ENCODE measurements at places on chromosomes 6 and 20.
A peak's percentile ranks its signal among the peaks of the same experiment; 100 is the strongest.

DNA sequence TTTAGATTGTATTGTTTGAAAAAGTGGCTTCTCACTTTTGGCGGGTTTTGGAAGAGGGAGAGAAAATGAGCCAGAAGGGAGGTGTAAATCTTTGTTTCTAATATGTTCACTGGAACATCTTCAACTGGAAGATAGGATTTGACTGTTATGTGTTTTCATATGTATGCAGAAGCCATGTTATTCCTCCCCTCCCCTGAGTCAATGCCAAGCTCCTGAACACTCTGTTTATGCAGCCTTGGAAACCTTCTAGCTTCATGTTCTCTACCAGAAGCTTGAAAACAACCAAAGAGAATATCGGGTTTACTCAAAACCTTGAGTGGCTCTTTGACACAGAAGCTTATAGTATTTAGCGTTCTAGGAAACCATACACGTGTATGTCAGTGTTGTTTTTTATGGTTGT, 279.1 kb downstream of the PRL start:
- no peak for DNase-seq
- H3K4me1 ChIP-seq, result no peaks in the 10 kb centered on the region
- no peaks in the 10 kb centered on the region for H3K36me3 ChIP-seq
- H3K27ac ChIP-seq, result no peak overlapping the region
- no peak overlapping the region for H3K4me3 ChIP-seq
- no peaks in the 10 kb centered on the region for H3K27me3 ChIP-seq

GRCh38 chr6:7819431-7820015, 91.1 kb downstream of the TXNDC5 start:
- no peaks in the 10 kb centered on the region for H3K36me3 ChIP-seq
- no peak for DNase-seq
- no peak overlapping the region for H3K27ac ChIP-seq
- H3K27me3 ChIP-seq, result no peaks in the 10 kb centered on the region
- no peak overlapping the region for H3K4me3 ChIP-seq

GRCh38 chr6:131400054-131400778, 172.8 kb upstream of the ARG1 start:
- H3K4me3 ChIP-seq, result no peak overlapping the region
- no peaks in the 10 kb centered on the region for H3K4me1 ChIP-seq
- H3K27ac ChIP-seq, result no peak overlapping the region
- DNase-seq, result no peak
- no peaks in the 10 kb centered on the region for H3K27me3 ChIP-seq
- no peaks in the 10 kb centered on the region for H3K36me3 ChIP-seq

GRCh38 chr20:14996883-14997672, 659.7 kb upstream of the FLRT3 start:
- DNase-seq, result no peak
- no peaks in the 10 kb centered on the region for H3K27me3 ChIP-seq
- no peaks in the 10 kb centered on the region for H3K36me3 ChIP-seq
- H3K4me1 ChIP-seq, result no peaks in the 10 kb centered on the region
- no peak overlapping the region for H3K27ac ChIP-seq

- H3K4me1 ChIP-seq, result no peaks in the 10 kb centered on the region
- no peak for DNase-seq
- H3K27me3 ChIP-seq, result no peaks in the 10 kb centered on the region
- no peaks in the 10 kb centered on the region for H3K36me3 ChIP-seq
- H3K4me3 ChIP-seq, result no peak overlapping the region
- no peak overlapping the region for H3K27ac ChIP-seq
These were observed 200.8 kb upstream of the RIN2 start for GRCh38 chr20:19557291-19557690.

- H3K4me3 ChIP-seq, result no peak overlapping the region
- H3K36me3 ChIP-seq, result no peaks in the 10 kb centered on the region
- H3K27me3 ChIP-seq, result no peaks in the 10 kb centered on the region
These were observed 6.2 kb downstream of the TREML1 start for GRCh38 chr6:41147917-41148316.

DNA sequence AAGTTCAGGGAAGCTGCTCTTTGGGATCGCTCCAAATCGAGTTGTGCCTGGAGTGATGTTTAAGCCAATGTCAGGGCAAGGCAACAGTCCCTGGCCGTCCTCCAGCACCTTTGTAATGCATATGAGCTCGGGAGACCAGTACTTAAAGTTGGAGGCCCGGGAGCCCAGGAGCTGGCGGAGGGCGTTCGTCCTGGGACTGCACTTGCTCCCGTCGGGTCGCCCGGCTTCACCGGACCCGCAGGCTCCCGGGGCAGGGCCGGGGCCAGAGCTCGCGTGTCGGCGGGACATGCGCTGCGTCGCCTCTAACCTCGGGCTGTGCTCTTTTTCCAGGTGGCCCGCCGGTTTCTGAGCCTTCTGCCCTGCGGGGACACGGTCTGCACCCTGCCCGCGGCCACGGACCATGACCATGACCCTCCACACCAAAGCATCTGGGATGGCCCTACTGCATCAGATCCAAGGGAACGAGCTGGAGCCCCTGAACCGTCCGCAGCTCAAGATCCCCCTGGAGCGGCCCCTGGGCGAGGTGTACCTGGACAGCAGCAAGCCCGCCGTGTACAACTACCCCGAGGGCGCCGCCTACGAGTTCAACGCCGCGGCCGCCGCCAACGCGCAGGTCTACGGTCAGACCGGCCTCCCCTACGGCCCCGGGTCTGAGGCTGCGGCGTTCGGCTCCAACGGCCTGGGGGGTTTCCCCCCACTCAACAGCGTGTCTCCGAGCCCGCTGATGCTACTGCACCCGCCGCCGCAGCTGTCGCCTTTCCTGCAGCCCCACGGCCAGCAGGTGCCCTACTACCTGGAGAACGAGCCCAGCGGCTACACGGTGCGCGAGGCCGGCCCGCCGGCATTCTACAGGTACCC, at the start of gene ESR1:
Gene ESR1, plus strand, starts transcription at position 170 of the 858 bp plus-strand sequence. Its CDS starts 231 bp downstream, at position 401.
- H3K4me3 ChIP-seq, result peak within 1 kb of the TSS; percentile 38
- no peak within 1 kb of the TSS for H3K27ac ChIP-seq
- H3K4me1 ChIP-seq, result peaks cover 8% of the 10 kb centered on the region
- H3K36me3 ChIP-seq, result peaks cover 2% of the 10 kb centered on the region
- H3K27me3 ChIP-seq, result no peaks in the 10 kb centered on the region
- no peak for DNase-seq
